ENCODE measurements at places on chromosomes 11 and 22. TPM values are rescaled to one million over a fixed set of nuclear protein-coding genes. Genes with fewer than 3 reads are reported as not detected.

The ZNF214 gene
- 0.58 TPM for total RNA-seq

The DPP3 gene
- 108 TPM for total RNA-seq

The CSF2RB gene
- total RNA-seq, result 1.2 TPM

The SLC5A1 gene
- total RNA-seq, result 2.3 TPM

The POU2AF1 gene
- 4.0 TPM for total RNA-seq

The TMA7B gene
- not detected for total RNA-seq

All from stomach (tissue), 19 donors.